ENCODE measurements at places on chromosomes 2 and 18. TPM values are rescaled to one million over a fixed set of nuclear protein-coding genes. Genes with fewer than 3 reads are reported as not detected.

GRCh38 chr2:198371921-198372543 lies 567.6 kb downstream of the PLCL1 start:
- DNase-seq: no peak

GRCh38 chr18:35024965-35025364 lies 16.2 kb upstream of the MAPRE2 start:
- DNase-seq: no peak

The RETREG2 gene
- 95.1 TPM for total RNA-seq

- DNase-seq: peak; percentile 57
Observed at GRCh38 chr2:234335661-234336228, 161.1 kb downstream of the ARL4C start.

DNA sequence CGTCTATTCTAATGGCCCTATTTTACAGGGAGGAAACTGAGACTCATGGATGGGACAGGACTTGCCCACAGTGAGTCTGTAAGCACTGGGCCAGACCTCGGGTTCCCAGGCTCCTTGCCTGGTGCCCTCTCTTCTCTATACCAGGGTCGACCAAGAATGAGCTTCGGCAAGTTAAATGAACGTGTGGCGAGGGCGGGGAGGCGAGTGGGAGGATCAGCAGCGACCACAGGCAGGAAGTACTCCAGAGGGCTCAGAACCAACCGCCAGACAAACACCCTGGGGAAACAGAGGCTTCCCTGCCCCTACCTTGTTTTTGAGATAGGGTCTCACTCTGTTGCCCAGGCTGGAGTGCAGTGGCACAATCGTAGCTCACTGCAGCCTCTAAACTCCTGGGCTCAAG lies 177.7 kb upstream of the SMAD2 start:
- DNase-seq: no peak

The CIB4 gene
- total RNA-seq: not detected

The GPR39 gene
- total RNA-seq: not detected

The SLC4A3 gene
- not detected for total RNA-seq

DNA sequence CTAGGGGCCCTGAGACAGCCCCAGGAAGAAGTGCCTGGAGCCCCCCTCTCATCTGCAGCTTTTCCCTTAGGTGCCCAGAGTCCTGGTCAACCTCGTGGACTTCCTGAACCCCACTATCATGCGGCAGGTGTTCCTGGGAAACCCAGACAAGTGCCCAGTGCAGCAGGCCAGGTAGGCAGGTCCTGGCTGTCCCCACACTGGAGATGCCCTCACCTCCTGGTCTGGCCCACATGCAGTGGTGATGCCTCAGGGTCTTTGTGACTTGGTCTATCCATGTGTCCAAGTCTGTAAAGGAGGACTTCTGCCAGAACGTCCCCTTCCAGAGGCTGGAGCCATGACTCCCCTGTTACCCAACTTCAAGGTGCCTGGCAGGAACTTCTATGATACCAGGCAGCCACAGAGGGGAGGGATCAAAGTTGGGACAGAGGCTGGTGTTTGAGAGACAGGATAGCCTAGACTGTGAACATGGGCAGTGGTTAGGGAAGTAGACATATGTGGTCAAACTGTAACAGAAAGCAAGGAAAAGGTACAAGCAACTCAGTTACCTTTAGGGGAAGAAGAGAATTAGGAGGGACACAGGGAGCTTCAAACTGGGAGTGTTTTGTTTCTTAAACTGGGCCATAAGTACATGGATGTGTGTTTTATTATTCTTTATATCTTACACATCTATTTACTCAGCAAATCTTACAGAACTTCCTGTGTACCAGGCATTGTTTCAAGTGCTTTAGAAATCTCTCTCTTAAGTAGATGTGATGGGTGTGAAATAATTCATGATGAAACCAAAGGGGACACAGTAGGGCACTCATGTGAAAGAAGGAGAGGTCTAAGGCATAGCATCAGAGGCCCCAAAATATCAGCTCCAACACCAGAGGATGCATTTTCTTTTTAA lies 107.1 kb downstream of the PLB1 start:
- no peak for DNase-seq

GRCh38 chr2:17749753-17750438 lies 3.7 kb downstream of the SMC6 start:
- DNase-seq: peak; percentile 7

The SLC30A3 gene
- total RNA-seq: 0.45 TPM

DNA sequence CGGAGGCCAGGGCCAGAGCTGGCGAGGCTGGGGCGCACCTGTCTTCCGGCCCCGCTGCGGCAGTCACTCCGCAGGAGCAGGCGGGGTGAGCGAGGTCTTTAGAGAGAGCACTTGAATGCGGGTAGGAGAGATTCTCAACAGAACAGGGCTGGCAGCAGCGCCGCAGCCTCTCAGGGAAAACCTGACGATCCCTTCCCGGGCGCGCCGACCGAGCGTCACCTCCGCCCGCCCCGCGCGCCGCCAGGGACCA lies 526 bp downstream of the PRKRA start:
- DNase-seq: peak; percentile 78

The CRYGC gene
- not detected for total RNA-seq

The TCF23 gene
- total RNA-seq: not detected

GRCh38 chr2:217610401-217610814 lies 392.4 kb downstream of the TNS1 start:
- peak; percentile 34 for DNase-seq

The OSBPL6 gene
- total RNA-seq: 0.52 TPM

The C2orf15 gene
- 1.2 TPM for total RNA-seq

The TFCP2L1 gene
- 0.02 TPM for total RNA-seq

The TMEM178A gene
- total RNA-seq: not detected

GRCh38 chr2:161964160-161964559 lies 109.9 kb downstream of the DPP4 start:
- no peak for DNase-seq

- DNase-seq: no peak
Observed at GRCh38 chr2:229003256-229003655, 267.8 kb downstream of the PID1 start.

GRCh38 chr2:24175631-24176187 lies 856 bp downstream of the FAM228A start:
- no peak for DNase-seq

GRCh38 chr18:40851014-40851429 lies 1104.0 kb upstream of the PIK3C3 start:
- no peak for DNase-seq

The PPP1R1C gene
- total RNA-seq: not detected

DNA sequence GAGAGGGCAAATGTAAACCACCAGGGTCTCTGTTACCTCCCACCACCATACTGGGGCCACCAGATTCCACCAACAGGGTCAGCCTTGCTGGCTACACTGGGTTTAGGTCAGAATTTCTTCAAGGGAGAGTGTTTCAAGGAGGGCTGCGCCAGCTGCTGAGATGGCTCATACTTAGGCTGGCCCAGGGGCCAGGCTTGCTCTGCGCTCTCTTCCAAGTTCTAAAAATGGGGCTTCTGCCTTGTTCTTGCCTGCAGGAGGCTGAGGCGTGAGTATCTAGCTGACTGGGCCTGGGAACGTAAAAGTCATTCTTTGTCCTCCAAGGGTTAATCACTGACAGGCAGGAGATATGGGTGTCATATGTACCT lies 28.1 kb downstream of the MRPL33 start:
- DNase-seq: no peak

DNA sequence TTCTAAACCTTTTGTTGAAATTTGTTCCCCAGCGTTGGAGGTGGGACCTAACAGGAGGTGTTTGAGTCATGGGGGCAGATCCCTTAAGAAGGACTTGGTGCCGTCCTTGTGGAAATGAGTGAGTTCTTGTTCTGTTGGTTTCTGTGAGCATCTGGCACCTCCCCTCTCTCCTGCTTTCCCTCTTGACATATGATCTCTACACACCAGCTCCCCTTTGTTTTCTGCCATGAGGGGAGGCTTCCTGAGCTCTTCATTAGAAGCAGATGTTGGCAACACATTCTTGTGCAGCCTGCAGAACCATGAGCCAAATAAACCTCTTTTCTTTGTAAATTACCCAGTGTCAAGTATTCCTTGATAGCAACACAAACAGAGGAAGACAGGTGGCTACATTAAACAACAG lies 23.8 kb downstream of the NABP1 start:
- no peak for DNase-seq

GRCh38 chr18:12679183-12679786 lies 21.4 kb upstream of the SPIRE1 start:
- DNase-seq: no peak

DNA sequence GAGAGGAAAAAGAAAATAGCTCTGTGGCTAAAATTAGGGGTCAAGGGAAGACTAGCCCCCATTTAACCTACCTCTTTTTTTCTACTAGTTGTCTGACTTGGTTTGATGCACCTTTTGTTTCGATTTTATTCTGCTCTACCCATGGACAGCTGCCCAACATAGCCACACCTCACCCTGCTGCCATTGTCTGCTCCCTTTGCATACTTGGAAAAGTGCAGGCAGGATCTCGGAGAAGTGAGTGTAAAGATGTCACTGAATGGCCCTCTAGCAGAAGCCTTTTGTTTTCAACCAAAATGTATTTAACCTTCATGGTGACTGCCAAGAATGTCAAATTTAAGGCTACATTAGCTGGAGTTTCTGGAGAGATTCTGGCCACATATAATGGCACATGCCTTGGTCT lies 62.9 kb downstream of the SETBP1 start:
- DNase-seq: no peak

The DUSP19 gene
- 0.92 TPM for total RNA-seq

The HOXD13 gene
- total RNA-seq: not detected

DNA sequence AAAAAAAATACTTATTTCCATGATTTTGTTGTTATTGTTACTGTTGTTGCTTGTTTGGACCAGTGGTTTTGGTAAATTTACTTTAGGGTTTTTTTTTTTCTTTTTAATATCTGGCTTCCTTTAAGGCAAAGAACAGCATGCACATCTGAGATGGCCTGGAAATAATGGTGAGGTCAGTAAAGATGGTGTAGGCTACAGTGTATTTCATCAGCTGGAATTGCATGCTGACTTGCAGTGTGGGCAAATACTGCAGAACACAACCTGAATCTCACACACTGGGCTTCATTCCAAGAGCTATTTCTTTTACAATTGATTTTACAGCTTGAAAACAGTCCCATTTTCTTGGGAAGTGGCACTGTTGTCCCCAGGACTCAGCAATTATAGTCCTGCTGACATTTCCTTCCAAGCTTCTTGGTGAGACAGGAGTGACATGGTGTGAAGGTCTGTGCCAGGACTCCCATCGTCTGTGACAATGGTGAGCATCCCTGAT lies 376.1 kb upstream of the SOX11 start:
- no peak for DNase-seq

DNA sequence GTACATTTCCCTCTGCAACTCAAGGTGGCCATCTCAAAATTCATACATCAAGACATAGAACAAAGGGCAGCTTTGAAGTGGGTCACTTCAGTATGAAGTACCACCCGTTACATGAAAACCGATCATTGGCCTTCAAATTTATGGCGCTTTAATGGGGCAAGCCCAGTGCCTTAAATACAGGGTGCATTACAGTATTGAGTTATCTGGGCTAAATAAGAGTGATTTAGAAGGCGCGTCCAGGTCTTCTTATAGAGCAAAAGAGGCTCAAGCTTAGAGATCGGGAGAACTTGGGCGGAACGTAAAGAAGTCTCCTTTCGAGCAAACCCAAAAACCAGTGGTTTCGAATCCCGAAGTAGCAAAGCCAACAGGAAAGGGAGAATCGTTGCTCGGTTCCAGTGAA lies 7.1 kb downstream of the HOXD3 start:
- no peak for DNase-seq

The TTLL4 gene
- total RNA-seq: 31.6 TPM

- DNase-seq: no peak
Observed at GRCh38 chr2:231017231-231017598, 20.1 kb upstream of the C2orf72 start.

The SETBP1 gene
- 3.7 TPM for total RNA-seq

GRCh38 chr2:240603081-240603835 lies 16.7 kb downstream of the CAPN10 start:
- no peak for DNase-seq

DNA sequence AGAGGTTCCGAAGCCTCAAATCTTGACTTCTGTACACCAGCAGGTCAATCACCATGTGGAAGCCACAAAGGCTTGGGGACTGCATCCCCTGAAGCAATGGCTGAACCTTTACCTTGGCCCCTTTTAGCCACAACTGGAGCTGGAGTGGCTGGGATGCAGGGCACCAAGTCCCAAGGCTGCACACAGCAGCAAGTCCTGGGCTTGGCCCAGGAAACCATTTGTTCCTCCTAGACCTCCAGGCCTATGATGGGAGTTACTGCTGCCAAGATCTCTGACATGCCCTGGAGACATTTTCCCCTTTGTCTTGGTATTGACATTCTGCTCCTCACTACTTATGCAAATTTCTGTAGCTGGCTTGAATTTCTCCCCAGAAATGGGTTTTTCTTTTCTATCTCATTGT lies 285.9 kb downstream of the ASXL3 start:
- DNase-seq: no peak

- no peak for DNase-seq
Observed at GRCh38 chr18:7711495-7711894, 144.4 kb downstream of the PTPRM start.

- DNase-seq: no peak
Observed at GRCh38 chr18:8778824-8779223, 73.5 kb downstream of the MTCL1 start.

GRCh38 chr2:77521931-77522470 lies at the start of gene LRRTM4:
Gene LRRTM4 (minus strand): TSS chr2:77522376.
- DNase-seq: no peak
